ENCODE measurements at places on chromosomes 13 and 19.

- DNase-seq = no peak
These were observed 1.3 kb downstream of the RGS9BP start for GRCh38 chr19:32676895-32677359.

DNA sequence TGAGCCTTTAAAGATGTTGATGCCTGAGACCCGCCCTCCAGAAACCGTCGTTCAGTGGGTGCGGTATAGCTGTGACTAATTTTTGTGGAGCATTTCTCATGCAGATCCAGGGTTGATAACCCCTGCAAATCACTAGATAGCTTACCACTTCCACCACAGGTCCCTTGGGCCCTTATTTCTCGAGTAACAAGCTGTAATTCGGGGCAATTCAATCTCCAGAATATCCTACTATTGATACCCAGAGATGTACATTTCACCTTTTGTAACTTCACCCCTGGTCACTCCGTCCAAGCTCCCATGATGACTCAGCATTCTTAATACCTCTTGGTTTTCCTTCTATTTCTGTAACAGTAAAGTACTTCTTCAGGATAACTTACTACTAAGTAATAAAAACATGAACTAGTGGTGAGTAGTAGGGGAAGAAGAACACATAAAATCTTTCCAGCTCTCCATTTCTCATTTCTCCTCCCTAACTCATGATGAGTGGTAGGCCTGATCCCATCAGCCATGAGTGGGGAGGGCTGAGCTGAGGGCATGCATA, 71.9 kb upstream of the UBL3 start:
- DNase-seq = no peak

- DNase-seq = no peak
These were observed 217.1 kb downstream of the ENOX1 start for GRCh38 chr13:43569658-43570057.

DNA sequence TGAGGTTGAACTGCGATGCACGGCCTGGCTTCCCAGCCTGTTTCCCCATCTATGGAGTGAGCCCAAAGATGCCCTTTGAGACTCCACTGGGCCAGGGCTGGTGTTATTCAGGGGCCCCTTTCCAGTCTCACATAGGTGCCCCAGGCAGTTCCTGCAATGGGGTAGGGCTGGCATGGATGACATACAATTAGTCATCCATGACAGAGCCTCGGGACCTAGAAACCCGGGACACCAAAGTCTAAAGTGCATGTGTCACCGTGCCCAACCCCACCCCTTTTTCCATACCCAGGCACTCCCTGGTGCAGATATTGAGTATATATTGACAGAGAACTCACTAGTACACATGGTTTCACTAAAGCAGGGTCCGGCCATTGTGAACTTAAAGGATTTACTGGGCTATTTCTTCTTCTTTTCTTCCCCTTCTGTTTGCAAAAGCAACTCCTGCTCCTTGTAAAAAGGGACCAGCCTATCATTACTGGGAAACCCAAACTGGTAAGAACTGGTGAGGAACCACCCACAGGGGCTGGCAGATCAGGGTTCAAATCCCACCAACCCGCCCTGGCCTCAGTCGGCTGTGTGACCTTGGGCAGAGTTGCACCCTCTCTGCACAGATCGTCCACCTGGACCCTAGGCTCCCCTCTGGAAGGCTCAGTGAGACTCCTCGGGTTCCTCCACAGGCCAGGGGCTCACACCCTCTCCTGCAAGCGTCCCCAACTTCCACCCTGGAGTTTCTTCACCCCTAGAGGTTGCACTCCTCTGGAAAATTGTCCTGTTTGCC, 2.7 kb downstream of the B3GNT3 start:
- DNase-seq = no peak

DNA sequence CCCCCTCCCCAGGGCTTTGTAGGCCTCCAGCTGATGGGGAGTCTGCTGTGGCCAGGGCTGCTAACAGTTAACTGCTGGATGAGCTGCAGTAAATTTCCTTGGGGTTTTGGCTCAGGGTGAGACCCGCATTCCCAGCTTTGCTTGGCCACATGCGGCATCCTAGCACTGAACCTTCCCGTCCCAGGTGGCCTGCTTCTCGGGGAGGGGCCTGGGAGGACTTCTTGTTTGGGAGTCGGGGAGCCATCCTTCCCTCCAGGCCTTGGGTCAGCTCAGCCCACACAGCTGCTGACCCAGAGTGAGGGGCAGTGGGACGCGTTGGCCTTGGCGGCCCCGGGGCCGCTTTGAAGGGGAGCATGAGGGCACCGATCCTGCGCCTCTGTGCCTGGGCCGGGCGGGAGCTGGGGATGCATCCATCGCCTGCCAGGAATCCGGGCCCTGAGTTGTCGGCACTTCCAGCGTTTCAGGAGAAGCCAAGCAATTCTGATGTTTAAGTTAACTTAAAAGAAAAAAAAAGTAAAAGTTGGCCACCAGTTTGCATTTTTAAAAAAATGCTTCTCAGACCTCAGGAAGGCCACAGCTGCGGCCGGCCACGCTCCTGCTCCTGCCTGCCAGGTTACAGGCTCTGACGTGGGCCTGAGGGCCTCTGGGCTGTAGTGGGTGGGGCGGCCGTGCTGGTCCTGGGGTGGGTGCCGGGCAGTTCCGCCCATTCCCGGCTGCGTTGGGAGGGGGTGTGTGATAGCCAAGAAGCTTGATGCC, 27.7 kb downstream of the CRTC1 start:
- no peak for DNase-seq

DNA sequence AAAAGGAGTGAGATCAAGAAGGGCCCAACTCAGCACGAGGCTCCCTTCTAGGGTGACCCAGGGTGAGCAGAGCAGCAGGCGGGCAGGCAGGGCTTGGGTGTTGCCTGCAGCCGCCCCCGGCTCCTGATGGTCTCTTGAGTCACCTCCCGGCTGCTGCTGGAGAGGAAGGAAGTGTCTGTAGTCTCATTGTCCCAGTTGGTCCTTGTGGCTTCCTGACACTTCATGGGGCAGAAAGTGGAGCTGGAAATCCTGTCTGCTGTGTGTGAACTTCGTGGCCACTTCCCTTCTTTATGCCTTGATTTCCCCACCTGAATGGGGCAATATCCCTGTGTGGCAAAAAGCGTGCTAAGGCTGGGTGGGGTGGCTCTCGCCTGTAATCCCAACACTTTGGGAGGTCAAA, 2.5 kb downstream of the MAP1S start:
- no peak for DNase-seq

- peak; percentile 80 for DNase-seq
These were observed 483 bp downstream of the HNRNPL start for GRCh38 chr19:38849147-38849859.

DNA sequence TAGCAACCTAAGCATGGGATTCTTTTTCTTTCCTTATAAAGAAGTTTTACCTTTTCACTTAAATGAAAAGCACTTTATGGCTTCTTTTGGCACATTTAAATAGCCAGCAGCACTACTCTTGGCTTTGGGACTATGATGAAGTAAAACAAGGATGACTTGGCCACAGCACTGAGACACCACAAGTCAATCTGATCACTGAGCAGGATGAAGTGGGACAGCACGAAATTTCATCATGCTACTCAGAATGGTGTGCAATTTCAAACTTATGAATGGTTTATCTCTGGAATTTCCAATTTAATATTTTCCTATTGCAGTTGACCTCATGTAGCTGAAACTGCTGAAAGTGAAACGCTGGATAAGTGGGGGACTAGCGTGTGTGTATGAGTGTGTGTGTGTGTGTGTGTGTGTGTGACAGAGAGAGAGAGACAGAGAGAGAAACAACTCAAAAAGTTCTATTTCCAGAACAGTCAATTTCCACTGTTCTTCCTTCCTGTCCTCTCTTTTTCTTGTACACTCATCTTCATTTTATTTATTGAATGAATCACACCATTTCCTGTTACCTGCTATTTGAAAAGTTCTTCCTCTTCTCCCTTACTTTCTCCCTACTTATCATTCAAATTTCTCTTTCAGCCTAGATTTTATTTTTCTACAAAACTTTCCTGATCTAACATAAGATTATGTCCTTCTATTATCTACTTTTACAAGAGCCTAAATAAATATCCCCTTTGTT, 414.2 kb upstream of the MIR17HG start:
- no peak for DNase-seq

DNA sequence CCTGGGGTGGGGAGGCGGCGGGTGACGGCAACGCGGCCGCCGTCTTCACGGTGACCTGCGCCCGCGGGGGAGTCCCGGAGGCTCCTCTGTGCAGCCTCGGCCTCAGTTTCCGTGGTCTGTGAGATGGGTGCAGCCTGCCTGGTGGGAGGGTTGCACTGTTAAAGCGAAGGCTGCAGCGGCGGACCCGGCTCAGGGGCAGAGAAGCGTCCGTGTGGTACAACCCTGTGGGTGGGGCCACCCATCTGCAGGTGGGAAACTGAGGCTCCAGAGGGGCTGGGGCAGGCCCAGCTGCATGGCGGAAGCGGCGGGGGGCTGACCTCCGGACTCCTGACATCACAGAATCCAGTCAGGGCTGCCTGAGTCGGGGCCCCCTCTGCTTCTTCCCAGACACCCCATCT, 481 bp downstream of the FGF22 start:
- DNase-seq = no peak

Measured in esophagus squamous epithelium (tissue), 5 donors.